CD8-positive, alpha-beta memory T cell (primary cell): ENCODE measurements at places on chromosomes 3 and 15. TPM values are rescaled to one million over a fixed set of nuclear protein-coding genes. Genes with fewer than 3 reads are reported as not detected.

- no peaks in the 10 kb centered on the region for H3K36me3 ChIP-seq
- H3K4me3 ChIP-seq, result no peak overlapping the region
- no peaks in the 10 kb centered on the region for H3K27me3 ChIP-seq
- H3K27ac ChIP-seq, result no peak overlapping the region
These were observed 49.9 kb downstream of the CASR start for GRCh38 chr3:122233101-122233952.

- H3K4me3 ChIP-seq, result peak overlapping the region; percentile 94
- DNase-seq, result no peak
- H3K36me3 ChIP-seq, result peaks cover 39% of the 10 kb centered on the region
- no peaks in the 10 kb centered on the region for H3K27me3 ChIP-seq
These were observed 1.1 kb downstream of the RPS17 start for GRCh38 chr15:82538961-82539690.

DNA sequence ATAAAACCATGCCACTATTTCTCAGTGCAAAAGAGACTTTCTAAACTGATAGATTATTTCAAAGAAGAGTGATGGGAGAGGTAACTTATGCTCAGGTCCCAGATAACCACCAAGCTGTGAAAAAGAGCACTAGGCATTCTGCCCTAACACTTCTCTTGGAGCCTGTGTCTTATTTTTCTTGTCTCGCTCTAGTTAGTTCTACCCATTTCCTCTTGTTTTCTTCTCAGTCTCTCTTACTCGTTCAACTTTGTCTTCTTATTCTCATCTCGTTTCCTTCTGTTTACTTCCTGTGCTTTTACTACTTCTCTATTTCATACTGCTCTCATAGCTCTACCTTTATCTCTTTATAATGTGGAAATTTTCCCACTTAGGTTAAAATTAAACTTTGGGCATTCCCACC is 91.8 kb upstream of the CGNL1 start:
- H3K27ac ChIP-seq, result no peak overlapping the region
- DNase-seq, result no peak
- no peaks in the 10 kb centered on the region for H3K27me3 ChIP-seq
- H3K4me3 ChIP-seq, result no peak overlapping the region
- H3K4me1 ChIP-seq, result no peaks in the 10 kb centered on the region

- DNase-seq, result no peak
- H3K4me1 ChIP-seq, result no peaks in the 10 kb centered on the region
These were observed 127.8 kb downstream of the EPHB1 start for GRCh38 chr3:134922866-134923265.

The USP50 gene
- 0.40 TPM for total RNA-seq

DNA sequence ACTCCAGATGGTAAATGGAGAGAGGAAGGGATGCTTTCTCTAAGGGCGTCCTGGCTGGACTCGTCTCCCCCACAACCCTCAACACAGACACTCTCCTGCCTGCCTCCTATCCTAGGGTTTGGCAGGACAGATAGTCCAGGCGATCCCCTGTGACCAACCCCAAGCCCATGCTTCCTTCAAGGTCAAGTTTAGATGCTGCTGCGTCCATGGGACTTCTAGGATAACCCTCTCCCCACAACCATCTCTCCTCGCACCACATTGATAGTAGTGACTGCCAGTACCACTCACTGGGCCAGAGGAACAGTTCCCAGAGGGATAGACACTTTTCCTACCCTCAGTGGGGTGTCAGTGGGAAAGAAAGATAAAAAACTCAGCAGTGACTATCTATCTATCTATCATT is 166.0 kb downstream of the ABHD5 start:
- no peaks in the 10 kb centered on the region for H3K4me1 ChIP-seq
- H3K36me3 ChIP-seq, result no peaks in the 10 kb centered on the region
- DNase-seq, result no peak
- H3K27ac ChIP-seq, result no peak overlapping the region
- H3K4me3 ChIP-seq, result no peak overlapping the region
- H3K27me3 ChIP-seq, result no peaks in the 10 kb centered on the region

The FETUB gene
- total RNA-seq, result not detected
